ENCODE measurements at places on chromosomes 7 and 10. TPM values are rescaled to one million over a fixed set of nuclear protein-coding genes. Genes with fewer than 3 reads are reported as not detected.
A peak's percentile ranks its signal among the peaks of the same experiment; 100 is the strongest.

DBF4 gene
- total RNA-seq, result 65.7 TPM

- DNase-seq, result no peak
Observed at GRCh38 chr10:62619413-62619738, 185.1 kb upstream of the ADO start.

DNA sequence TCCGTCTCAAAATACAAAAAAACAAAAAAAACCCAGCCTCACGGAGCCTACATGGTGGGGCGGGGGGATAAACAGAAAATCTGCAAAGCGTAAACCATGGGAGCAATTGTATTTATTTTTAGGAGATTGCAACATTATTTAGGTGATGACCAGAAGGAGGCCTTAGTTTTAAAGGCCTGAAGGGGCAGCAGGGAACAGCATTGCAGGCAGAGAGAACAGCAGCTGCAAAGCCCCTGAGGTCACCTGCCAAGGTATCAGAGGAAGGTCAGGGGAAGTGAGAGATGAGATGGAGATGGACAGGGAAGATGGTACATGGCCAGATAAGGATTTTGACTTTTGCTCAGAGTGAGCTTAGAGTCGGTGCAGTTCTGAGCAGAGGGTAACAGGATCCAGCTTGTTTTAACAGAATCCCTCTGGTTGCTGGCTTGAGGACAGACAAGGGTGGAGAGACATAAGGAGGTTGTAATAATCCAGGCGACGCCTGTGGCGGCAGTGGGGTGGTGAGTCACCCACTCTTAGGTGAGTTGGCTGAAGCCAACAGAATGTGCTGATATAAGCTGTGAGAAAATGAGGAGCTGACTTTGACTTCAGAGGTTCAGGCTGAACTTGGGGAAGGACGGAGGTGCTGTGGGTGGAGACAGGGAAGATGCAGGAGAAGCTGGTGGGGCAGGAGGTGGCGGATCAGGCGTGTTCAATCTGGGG lies 82.3 kb upstream of the GTF2I start:
- DNase-seq, result no peak

DNA sequence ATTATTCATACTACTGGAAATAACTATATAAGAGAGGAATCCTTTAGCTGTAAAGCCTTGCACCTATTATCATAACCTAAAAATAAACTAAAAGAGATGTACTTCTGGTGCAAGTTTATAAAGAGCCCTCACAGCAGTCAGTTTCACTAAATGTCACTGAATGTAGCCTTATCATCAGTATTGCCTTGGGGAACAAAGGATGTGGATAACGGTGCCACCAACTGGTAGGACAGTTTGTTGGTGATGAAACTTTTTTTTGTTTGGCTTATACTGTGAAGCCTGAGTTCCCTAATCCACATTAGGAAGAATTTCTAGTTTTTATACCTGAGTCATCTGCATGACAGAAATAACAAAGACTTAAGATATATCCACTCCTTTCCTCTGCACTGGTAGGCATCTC lies 117.9 kb upstream of the COL1A2 start:
- DNase-seq, result no peak

DNA sequence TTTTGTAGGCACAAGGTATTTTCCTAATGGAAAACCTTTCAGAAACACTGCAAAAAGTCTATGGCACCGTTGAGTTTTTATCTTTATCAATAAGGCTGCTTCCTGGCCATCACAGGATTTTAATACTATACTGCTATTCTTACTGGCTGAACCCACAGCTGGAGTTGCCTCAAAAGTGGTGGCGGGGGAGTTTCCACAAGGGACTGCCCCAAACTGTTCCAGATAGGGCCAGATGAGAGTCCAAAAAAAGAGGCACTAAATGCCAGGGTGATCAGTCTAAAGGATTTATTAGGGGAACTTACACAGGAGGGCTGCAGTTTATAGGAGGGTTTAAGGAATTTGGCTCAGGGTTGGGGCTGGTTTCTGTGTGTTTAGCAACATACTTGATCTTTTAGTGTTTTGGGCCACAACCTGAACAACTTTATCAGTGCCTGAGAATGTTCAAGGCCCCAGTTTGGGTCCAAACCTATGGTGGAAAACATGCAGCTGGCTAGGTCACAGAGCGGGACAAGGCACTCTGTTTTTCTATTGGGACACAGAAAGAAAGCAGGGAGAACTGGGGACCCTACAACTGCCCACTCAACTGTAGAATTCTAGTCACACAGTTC lies 41.4 kb downstream of the STAM start:
- DNase-seq, result no peak

- DNase-seq, result no peak
Observed at GRCh38 chr7:78316110-78316509, 517.5 kb downstream of the PHTF2 start.

DNA sequence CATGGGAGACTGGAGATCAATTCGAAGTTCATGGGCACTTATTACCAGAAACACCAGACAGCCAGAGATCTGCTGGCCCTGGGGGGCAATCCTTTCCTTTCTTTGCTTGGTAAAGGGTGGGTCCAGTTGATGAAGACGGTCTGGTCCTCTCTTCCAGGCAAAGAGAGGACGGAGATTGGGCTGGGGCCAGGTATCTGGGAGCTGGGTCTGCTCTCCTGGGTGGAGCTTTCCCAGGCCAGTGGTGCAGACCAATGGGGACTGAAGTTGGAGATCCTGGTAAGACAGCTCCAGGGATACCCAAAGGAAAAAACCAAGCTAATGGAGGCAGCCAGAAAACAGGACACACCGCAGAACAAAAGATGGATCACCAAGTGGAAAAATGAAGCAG lies 18.3 kb downstream of the NOD1 start:
- no peak for DNase-seq

- no peak for DNase-seq
Observed at GRCh38 chr10:29839826-29840515, 205.2 kb upstream of the SVIL start.

DNA sequence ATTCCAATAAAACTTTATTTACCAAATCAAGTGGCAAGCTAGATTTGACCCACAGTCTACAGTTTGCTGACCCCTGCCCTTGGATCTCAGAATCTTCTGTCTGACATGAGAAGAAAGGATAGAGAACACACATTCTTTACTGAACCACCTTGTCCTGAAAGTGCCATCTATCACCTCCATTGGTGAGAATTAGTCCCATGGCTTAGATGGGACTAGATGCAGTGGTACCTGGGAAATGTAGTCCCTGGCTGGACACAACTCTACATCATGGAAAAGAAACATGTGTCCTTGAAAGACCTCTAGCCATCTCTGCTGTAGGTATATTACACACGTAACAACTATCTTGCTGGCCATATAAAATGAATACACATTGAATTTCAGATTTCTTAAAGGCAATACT lies 336.2 kb downstream of the LHFPL3 start:
- no peak for DNase-seq

MOGAT3 gene
- total RNA-seq, result not detected

DNA sequence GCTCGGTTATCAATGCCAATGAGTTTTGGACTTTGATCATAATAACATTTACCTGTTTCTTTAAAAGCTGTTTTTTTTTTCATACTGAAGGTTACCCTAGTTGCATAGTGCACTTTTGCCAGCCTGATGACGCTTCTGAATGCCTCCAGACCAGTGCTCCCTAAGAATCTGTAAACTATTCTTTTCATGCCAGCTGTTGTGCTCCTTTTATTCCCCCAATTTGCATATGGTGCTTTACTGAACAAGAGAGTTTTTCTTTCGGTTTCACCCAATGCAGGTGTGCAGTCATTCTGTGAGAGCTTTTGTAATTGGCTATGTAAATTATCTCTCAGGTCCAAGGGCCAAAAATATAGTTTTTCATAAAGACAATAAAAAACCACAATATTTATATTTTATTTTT lies 48.1 kb upstream of the GLCCI1 start:
- DNase-seq, result peak; percentile 73

- peak; percentile 80 for DNase-seq
Observed at GRCh38 chr7:27972276-27972675, 208.3 kb downstream of the JAZF1 start.

PGAM2 gene
- 0.42 TPM for total RNA-seq

POT1 gene
- 31.0 TPM for total RNA-seq

DNA sequence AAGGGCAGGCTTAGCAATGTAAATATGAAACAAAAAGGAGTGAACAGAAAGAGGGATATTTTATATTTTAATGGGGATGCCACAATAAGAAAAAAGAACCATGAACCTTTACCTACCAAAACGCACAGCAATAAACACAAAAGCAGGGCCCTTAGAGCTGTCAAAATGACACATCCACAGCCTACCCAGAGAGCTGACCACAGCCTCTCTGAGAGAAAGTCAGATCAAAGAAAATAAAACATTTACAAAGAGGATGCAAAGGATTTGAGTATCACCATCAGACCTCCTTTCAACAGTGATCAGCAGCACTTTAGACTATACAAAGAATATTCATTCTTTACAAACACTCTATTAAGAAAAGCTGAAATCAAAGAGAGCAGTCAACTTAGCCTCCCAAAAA lies 52.9 kb downstream of the ERCC6 start:
- no peak for DNase-seq

GRCh38 chr10:22619101-22619500 lies 95.3 kb downstream of the PIP4K2A start:
- no peak for DNase-seq

- no peak for DNase-seq
Observed at GRCh38 chr7:95198863-95199262, 125.5 kb downstream of the PON1 start.

DNA sequence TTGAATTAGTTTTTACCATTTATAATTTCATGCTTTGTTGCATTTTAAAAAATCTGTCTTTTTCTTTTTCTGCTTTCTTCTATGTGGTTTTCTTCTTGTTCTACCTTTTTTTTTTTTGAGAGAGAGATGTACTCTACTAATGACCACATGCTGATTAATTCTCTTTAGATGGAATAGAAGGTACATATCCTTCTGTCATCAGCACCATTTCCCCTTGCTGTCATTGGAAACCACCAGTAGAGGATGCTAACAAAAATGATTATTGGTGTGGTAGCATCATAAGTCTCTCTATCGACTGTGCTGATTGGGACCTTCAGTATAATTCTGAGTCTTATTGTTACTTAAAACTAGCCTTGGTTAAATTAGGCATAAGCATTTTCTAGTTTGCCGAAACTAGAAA lies 3.6 kb downstream of the ZEB1 start:
- no peak for DNase-seq

- peak; percentile 68 for DNase-seq
Observed at GRCh38 chr10:51892965-51893658, 193.7 kb upstream of the CSTF2T start.

GRCh38 chr10:132939957-132940790 lies 2.2 kb downstream of the CFAP46 start:
- DNase-seq, result peak; percentile 83

GRCh38 chr10:48759113-48759901 lies 74.6 kb downstream of the WDFY4 start:
- no peak for DNase-seq

ELFN1 gene
- not detected for total RNA-seq

- no peak for DNase-seq
Observed at GRCh38 chr10:27344568-27345454, 104.2 kb upstream of the ACBD5 start.

DNA sequence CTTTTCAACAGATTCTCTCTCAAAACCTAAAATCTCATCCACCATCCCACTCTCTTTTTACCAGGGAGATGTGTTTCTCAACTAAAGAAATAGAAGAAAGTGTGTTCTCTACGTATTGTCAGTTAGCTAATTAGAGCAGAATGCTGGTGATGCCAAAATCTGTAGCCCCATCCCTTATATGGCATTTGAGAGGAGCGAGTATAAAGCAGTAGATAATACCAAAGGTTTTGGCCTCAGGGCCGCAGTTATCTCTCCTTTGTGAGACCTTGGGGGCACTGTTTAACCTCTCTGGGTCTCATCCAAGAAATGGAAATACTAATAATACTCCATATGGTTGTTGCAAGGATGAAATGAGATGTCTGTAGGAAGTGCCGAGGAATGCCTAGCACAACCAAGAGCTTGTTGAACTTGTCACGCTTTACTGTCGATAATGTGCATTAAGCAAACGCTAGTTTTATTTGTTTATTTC lies 456 bp upstream of the DLD start:
- DNase-seq, result no peak

GRCh38 chr10:45249978-45250693 lies 65.3 kb downstream of the OR13A1 start:
- peak; percentile 74 for DNase-seq

CLEC2L gene
- total RNA-seq, result not detected

BEND7 gene
- not detected for total RNA-seq

DNA sequence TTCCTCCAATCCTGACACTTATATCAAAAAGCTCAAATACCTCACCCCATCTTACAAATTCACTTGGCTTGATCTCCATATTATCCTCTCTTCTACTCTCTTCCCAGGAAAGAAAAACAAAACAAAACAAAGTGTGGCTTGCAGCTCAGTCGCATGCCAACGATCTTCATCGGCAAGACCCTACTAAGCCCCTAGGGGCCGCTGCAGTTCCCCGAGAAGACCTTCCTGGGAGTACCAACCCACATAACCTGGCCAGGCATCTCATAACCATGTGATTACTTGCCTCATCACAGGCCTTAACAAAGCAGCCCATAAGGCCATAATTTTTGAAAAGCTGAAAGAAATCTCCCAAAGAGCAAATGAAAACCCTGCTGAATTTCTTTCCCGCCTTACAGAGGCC lies 103.7 kb downstream of the ZNF92 start:
- no peak for DNase-seq

- DNase-seq, result no peak
Observed at GRCh38 chr7:148507787-148508186, 82.8 kb upstream of the C7orf33 start.

DNA sequence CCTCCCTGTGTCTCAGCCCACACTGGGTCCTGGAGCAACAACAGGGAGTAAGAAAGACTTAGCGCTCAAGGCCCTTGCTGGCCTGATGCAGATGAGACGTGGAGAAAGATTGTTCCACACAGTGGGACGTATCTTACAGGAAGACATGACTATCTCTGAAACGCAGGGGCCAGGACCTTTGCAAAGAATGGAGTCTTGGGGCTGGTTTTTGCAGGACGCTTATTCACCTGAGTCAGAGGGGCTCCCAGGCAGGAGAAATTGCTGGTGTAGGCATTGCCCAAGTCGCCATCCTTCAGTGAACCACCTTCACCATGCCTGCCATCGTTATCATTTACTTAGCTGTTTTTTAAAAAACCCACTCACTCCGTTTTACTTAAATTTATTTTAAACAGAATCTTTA lies 11.8 kb upstream of the GDF10 start:
- no peak for DNase-seq

IGFBP1 gene
- total RNA-seq, result not detected

ALOX5 gene
- total RNA-seq, result 2.4 TPM

- no peak for DNase-seq
Observed at GRCh38 chr10:116271593-116272439, 1.2 kb downstream of the GFRA1 start.

GRCh38 chr10:61708846-61709245 lies 46.1 kb downstream of the CABCOCO1 start:
- no peak for DNase-seq

SPDYE16 gene
- not detected for total RNA-seq
